NCI-H2081 treated with DMSO at 0.1 percent for 48 hours (cell line): ENCODE measurements at places on chromosomes 6 and 20.
A peak's percentile ranks its signal among the peaks of the same experiment; 100 is the strongest.

DNA sequence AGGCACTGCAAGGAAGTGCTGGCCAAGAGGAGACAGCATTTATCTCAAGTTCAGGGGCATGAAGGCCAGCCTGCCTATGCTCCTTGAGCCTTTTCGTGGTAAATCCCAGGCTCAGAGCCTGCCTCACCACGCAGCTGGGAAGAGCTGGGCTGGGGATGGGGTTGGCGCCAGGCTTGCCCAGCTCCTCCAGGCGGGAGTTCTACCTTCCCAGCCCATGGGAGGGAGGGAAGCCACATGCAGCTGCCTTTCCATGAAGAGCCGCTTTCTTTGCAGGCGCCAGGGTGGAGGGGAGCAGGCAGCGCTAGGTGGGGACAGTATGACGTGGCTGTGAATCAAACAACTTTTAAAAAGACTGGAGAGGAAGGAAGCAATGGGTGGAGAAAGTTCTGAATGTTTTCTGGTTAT, 19.5 kb upstream of the SIRT5 start:
- no peak for DNase-seq

GRCh38 chr6:161108916-161109315, 117.3 kb downstream of the MAP3K4 start:
- no peak for DNase-seq

GRCh38 chr6:44074439-44074812, 52.8 kb downstream of the MRPL14 start:
- DNase-seq = no peak

DNA sequence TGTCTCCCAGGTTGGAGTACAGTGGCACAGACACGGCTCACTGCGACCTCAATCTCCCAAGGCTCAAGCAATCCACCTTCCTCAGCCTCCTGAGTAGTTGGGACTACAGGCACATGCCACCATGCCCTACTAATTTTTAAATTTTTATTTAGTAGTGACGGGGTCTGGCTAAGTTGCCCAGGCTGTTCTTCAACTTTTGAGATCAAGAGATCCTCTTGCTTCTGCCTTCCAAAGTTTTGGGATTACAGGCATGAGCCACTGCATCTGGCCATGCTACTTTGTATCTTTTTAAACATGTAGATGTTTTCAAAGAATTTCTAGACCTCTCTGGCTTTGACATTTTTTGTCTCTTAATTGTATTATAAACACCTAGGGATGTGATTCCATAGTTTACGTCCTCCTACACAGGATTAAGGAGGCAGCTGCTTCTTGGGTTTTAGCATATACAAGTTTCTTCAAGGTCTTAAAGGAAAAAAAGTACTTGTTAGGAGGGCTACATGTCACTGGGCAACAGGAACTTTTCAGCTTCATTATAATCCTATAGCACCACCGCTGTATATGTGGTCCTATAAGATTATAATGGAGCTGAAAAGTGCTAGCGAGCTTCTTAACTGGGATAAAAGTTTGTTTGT, 1.3 kb downstream of the ADAT2 start:
- DNase-seq = no peak

DNA sequence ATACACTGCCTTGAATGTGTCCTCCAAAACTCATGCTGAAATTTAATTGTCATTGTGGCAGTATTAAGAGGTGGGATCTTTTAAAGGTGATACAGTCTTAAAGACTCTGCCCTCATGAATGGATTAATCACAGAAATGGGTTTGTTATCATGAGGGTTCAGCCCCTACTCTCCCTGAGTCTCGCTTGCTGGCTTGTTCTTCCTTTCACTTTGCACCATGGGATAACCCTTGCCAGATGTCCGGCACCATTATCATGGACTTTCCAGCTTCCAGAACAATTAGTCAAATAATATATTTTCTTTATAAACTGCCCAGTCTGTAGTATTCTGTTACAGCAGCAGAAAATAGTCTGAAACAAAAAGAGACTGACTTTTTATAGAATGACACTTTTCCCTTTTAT, 67.9 kb upstream of the TENT5A start:
- no peak for DNase-seq

GRCh38 chr6:25392372-25392771, 113.2 kb downstream of the CARMIL1 start:
- DNase-seq = no peak

GRCh38 chr6:143400258-143401067, 50.0 kb downstream of the ADAT2 start:
- DNase-seq = no peak

- DNase-seq = no peak
These were observed 15.0 kb upstream of the ABHD16B start for GRCh38 chr20:63846128-63846771.

- no peak for DNase-seq
These were observed 15.2 kb downstream of the BCAS4 start for GRCh38 chr20:50810063-50810462.

DNA sequence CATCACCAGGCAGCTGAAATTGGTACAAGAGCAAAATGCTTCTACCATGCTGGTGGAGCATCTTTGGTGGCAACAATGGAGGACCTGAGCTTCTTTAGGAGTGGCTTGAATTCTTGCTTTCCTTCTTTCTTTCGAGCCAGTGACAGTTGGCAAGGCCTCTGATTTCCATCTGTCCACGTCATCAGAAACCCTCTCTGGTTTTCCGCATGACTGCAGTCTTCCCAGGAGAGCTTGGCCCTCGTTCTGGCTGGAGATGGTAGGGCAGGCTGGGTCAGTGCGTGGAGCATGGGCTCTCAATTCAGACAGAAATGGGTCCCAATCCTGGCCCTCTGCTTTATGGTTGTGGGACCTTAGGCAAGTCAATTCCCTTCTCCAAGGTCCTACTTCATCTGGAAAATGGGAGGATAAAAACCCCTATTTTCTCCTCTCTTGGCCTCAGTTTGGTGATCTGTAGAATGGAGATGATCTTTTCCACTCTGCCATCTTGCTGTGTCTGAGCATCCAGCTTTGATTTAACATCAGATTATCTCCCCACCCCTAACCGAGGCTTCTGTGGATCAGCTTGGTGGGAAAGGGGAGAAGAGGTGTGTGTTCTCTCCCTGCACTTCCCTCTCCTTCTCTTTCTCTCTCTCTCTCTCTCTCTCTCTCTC, 3.6 kb upstream of the BPIFB1 start:
- DNase-seq = no peak

DNA sequence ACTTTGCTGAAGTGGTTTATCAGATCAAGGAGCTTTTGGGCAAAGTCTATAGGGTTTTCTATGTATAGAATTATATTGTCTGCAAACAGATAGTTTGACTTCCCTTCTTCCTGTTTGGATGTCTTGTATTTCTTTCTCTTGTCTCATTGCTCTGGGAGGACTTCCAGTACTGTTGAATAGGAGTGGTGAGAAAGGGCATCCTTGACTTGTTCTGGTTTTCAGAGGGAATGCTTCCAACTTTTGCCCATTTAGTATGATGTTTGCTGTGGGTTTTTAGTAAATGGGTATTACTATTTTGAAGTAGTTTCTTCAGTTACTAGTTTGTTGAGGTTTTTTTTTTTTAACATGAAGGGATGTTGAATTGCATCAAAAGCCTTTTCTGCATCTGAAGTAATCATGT, 36.1 kb downstream of the KCNS1 start:
- no peak for DNase-seq

DNA sequence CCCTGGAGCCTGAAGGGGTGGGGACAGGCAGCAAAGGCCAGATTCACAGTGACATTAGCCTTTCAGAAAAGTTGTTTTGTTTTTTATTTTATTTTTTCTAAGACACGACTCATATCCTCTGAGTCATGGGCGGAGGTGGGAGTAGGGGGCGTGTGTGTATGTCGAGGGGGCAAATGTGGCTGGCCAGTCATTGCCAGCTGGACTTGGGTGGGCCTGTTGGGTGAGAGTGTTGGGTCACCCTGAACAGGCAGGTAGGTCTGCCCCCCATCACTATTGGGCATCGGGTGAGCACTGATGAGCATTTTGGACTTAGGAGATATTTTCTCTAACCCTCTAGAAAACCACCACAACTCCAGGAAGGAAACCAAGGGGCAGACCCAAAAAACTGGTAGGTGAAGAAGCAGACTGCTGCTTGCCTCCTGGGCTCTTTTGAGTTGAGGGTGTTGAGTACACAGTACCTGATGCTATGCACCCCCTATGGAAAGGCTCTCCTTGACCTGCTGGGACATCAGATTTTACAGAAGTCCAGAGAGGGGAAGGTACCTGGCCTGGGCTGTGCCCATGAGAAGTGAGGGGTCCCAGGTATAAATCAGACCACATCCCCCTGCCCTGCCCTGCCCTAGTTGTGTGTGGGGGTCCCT, 5.6 kb downstream of the SMIM29 start:
- DNase-seq = no peak

DNA sequence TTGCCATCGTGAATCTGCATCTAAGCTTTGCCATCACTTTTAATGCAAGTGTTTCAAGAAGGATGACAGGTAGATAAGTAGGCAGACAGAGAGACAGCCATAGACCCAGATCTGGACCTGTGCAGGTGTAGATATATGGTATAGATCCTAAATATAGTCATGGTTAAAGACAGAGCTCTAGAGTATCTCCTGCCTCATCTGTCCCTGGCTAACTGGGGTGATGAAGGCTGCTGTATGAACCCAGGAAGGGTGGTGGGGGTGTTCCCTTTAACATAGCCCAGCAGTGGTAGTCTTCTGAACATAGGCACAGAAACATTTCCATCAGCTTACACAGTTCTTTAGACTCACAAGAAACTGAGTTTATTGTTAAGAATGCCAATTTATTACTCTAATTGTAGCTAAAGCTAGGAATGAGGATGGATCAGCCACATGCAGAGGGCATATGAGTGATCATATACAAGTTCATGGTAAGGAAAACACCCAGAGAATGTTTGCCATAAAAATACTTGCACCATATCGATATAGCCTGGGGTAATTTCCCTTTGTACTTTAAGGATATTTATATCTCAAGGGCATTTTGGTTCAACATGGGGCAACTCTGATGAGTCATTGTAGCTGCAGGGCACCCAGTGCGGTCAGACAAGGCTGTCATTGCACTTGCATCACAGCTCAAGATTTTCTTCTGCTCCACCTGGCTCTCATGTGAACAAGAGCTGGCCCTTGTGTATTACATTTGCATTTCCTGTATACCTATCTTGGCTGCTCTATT, 587.2 kb downstream of the EPM2A start:
- no peak for DNase-seq

DNA sequence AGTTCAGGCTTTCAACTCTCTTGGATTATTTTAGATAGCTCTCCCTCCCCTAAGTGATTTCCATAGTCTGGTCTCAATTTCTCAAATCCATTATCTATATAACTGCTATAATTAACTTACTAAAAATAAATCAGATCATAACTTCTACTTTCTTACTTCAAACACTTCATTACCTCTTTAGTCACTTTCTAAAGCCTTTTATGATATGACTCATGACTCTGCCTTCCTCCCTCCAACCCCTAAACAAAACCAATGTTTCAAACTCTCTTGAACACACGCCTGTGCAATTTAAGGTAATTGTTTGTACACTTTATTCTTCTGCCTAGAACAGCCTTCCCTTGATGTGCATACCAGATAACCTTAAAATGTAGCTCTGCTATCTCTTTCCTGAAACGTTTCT, 100.5 kb downstream of the LMBRD1 start:
- peak; percentile 1 for DNase-seq

DNA sequence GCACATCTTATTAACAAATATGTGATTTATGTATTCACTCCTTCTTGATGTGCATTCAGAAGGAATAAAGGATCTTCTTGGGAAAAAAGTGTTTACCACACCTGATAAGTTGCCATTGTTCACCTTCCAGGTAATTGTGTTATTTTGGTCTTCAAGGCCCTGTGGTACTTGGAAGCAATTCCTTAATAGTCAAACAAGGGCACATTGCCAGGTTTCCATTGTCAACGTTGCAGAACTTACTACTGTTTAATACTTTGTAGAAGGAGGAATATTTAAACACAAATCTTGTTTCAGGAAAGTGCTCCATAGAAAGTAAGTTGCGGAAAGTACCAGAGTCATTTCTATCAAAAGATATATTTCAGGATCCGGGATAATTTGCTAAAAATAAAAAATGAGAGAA, 129.5 kb upstream of the SGK1 start:
- DNase-seq = no peak

GRCh38 chr20:63009988-63010769, 3.4 kb upstream of the BHLHE23 start:
- DNase-seq = no peak

DNA sequence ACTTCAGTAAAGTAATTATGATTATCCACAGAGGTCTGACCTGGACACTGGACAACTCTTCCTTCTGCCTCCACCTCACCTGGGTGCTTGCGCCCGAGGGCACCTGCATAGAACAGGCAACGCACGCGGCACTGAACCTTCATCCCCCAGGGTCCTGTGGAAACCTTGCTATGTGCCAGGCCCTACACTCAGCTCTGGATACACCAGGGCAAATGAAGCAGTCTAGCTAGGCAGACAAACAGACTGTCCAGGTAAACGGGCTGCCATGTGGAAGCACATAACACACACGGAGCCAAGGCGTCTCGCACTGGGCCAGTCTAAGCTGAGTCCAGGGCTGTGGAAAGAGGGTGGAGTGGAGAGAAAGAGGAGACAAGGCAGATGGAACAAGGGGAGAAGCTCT, 109.3 kb upstream of the AFDN start:
- DNase-seq = no peak

- DNase-seq = no peak
These were observed 21.0 kb downstream of the NFYA start for GRCh38 chr6:41093729-41094128.

DNA sequence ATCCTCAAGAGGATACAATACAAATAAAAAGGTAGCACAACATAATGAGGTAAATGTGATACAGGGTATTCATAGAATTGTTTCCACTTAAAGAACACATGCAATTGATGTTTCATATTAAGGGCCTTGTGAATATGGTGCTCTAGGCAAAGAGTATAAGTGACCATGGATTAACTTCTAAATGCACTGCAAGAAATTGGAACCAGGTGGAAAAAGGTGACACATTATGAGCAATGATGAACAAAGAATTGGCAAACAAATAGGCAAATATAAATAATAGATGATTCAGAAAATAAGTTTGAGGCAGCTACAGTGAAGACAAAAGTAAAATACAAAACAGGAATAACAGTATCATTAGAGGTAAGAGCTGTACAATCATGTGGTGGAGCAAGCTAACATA, 192.0 kb downstream of the GRIK2 start:
- no peak for DNase-seq

GRCh38 chr6:111478064-111478476, 4.9 kb downstream of the REV3L start:
- DNase-seq = no peak

- no peak for DNase-seq
These were observed 6.3 kb downstream of the RIMS1 start for GRCh38 chr6:71892641-71893040.

- DNase-seq = no peak
These were observed 31.6 kb downstream of the PSMG4 start for GRCh38 chr6:3290149-3290930.
